ENCODE measurements at places on chromosomes 2 and 18.

GRCh38 chr2:149400997-149401396, 70.6 kb downstream of the LYPD6 start:
- no peak for DNase-seq

- no peak for DNase-seq
Measured at GRCh38 chr18:54716586-54716985, 111.7 kb upstream of the RAB27B start.

- DNase-seq = no peak
Measured at GRCh38 chr2:100957996-100958653, 44.0 kb upstream of the RPL31 start.

DNA sequence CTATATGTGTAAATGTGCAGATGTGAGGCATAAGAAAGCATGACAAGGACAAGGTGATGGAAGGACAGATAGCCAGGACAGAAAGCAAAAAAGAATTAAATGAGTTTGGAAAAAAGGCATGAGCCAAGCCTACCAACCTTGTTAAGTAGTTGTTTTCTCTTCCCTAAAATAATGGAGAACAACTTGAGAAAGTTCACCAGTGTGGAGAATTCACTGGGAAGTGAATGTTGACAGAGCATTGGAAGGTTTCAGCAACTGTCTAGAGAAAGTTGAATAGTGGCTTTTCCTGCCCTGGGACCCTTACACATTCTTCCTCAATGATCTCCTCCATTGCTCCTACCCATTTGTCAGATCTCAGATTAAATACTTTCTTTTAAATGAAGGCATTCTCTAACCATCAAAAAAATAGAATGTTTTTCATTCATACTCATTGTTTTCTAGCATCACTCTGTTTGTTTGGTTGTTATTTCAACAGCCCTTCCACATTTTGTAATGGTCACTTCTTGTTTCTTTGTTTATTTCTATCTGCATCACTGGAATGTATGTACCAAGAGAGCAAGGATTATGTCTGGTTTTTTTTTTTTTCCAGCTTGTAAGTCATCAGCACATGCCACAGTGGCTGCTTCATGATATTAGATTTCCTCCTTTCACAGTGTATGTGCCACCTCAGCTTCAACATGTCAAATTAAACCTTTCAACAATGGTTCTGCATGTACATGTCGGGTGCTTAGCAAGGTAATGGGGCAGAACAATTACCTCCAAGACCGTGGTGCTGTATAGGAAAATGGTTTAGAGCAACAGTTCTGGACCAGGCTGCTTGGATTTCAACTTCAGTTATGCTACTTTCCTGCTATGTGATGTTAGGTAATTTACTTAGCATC, 586.0 kb upstream of the VRK2 start:
- no peak for DNase-seq

- DNase-seq = no peak
Measured at GRCh38 chr2:207072571-207072970, 93.2 kb downstream of the KLF7 start.

DNA sequence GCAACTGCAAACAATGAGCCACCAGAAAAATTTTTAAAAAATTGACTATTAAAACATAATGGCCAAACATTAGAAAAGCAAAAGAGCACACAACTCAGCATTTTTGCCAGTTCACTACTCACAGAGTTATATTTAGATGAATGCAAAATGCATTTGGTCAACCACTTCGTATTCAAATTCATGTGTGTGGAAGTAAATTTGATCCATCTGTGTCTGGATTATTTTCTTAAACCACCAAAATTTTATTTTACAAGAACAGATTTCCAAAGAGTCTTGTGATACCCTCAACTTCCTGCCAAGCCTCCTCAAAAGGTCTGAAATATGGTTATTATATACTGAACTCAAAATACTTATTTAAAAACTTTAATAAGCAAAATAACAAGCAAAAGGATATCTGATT, 57.4 kb downstream of the PPP1R1C start:
- no peak for DNase-seq

- DNase-seq = no peak
Measured at GRCh38 chr2:16861530-16861929, 195.9 kb upstream of the CYRIA start.

DNA sequence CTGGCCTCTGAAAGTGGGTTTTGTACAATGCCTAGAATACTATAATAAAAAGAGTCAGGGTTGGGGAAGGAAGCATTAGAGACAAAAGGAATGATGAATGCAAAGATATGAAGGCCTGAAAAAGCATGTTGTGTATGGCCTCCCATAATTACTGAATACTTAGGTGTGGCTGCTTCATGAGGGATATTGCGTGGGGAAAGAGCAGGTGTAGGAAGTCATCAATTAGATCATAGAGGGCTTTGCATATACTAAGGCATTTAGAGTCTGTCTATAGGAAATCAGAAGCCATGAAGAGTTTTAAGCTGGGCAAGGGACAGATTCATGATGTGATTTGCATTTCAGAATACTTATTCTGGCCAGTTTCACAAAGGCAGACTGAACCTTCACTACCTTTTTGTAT, 48.2 kb downstream of the NCOA1 start:
- no peak for DNase-seq

GRCh38 chr2:134198006-134198634, 55.8 kb upstream of the MGAT5 start:
- no peak for DNase-seq

- no peak for DNase-seq
Measured at GRCh38 chr2:179726461-179727180, 134.8 kb downstream of the ZNF385B start.

DNA sequence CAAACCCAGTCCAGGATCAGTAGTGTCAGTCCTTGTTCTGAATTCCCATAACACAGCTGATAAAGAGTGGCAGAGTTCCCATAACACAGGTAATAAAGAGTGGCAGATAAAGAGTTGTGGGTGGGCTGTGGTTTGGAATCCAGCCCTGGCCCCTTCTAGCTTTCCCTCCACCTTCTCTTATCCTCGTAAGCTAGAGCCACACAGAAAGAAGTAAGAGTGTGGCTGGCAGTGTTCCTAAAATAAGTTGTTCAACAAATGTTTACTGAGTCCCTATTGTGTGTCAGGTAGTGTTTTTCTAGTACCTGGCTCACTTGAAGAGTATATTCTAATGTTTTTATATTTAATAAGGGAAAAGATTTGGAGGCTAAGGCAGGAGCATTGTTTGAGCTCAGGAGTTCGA, 65.0 kb upstream of the BCL2L11 start:
- DNase-seq = no peak

Data from stimulated activated CD8-positive, alpha-beta memory T cell treated with anti-CD3 and anti-CD28 coated beads, Interleukin-15, amount 100 ng/mL, for 1 hour (primary cell).